ENCODE measurements at places on chromosomes 13 and 19.

GRCh38 chr19:44658069-44658733 lies 13.1 kb upstream of the CEACAM19 start:
- no peak for DNase-seq

DNA sequence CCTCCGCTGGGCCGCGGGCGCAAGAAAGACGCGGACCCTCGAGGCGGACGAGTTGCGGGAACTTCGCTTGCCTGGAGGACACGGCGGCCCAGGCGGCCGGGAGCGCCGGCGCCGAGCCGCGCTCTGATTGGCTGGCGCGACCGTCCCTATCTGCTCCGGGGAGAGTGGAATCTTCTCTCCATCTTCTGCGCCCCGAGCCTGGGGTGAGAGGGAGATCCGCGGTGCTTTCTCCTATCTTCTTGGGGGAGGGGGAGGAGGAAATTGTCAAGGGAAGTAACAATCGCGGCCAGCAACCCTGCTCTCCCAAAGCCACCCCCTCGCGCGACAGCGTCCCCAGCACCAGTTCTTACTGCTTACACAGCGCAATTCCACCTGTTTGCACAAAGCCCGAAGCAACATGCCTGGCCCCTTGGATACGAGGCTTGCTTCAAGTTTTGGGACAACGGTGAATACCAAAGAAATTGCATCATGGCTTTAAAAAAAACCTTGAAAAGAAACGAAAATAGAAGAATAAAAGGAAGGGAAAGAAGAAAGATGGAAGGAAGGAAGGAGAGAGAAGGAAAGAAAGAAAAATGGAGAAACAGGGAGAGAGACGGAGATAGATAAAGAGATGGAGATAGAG lies 4.8 kb downstream of the SOX21 start:
- DNase-seq, result no peak

DNA sequence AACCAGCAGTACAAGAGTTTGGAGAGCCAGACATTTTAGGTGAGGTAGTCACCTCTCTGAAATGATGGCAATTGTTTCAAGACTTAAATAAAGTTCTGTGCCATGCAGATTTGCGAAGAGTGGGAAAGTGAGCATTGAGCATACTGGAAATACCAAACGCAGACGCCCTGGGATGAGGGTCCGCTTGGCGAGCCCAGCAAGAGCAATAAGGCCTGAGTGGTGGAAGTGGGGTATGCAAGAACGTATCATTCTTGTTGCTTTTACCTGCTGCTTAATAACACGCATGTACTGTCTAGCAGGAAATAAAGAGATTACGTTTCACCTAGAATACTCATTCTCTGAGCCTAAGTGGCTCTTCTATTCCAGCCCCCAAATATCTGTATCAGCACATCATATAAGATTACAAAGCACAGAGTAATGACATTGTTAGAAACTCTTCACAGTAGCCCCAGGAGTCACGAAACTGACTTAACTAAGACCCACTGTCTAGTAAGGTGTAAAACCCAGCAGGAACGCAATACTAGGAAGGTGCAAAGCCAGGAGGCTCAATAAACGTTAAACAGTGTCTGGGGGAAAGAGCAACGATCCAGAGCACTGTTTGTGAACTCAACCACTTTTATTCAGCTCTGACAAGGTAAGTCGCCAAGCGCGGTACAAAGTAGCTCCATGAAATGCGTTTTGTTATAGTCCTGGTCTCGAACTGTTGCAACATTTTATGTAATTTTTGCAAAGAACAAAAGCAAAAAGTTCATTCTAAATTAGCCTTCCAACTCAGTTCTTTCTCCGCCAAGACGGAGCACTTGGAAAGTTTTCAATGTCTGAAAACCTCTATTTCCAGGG lies 1.2 kb downstream of the RCBTB2 start:
- DNase-seq, result no peak

DNA sequence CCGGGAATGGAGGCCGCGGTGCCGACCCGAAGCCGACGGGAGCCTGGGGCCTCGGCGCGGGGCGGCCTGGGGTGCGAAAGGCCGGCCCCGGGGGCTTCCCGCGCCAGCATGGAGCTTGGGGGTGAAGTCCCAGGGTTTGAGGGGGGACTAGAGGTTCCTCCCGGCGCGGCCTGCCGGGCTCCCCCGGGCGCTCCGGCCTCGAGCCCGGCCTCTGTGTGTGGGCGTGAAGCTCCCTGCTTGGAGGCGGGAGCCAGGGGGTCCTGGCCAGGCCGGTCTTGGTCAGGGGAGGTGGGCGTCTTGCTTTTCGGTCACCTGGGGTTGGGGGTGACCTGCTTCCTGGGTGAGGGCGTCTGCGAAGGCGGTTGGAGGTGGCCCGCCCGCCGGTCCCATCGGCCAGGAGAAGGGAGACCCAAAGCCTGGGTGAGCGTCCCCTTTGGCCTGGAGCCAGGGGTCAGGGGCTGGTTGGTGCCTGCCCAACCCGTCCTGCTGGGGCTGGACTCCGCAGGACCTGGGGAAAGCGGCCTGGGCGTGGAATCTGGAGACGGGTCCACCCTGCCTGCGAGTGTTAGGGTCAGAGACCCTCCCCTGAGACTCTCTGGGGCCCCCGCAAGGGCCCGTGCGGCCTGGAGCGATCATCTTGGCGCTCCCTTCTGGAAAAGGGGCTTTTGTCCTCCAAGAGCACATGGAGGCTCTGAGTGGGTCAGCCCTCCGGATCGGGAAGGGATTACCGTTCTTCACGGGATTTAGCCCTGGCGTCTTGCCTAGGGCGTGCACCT lies 535 bp downstream of the BSG start:
- DNase-seq, result no peak

- no peak for DNase-seq
Observed at GRCh38 chr13:63855457-63856118, 2439.9 kb upstream of the PCDH20 start.
